Left hindlimb (tissue), 1 donor: ENCODE measurements at places on chromosomes 4 and X.

DNA sequence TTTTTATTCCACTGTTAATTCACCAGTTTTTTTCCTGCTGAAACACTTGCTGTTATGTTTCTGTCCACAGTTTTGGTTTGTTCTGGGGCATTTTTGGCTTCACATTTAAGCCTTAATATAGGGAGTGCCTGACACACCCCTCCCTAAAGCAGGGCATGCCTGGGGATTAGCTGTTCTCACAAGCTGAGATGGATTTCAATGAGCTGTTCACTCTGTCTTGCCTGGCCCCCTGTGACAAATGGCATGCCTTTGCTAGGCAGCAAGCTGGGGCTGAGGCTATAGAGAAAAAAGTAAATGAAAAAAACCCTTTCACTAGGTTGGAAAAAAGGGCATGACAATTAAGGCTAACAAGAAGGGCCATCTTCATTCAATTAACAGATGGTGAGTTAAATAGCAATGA lies 22.4 kb downstream of the LPAR4 start:
- peak; percentile 42 for DNase-seq

GRCh38 chrX:15515931-15516330 lies 15.3 kb downstream of the BMX start:
- DNase-seq = no peak

DNA sequence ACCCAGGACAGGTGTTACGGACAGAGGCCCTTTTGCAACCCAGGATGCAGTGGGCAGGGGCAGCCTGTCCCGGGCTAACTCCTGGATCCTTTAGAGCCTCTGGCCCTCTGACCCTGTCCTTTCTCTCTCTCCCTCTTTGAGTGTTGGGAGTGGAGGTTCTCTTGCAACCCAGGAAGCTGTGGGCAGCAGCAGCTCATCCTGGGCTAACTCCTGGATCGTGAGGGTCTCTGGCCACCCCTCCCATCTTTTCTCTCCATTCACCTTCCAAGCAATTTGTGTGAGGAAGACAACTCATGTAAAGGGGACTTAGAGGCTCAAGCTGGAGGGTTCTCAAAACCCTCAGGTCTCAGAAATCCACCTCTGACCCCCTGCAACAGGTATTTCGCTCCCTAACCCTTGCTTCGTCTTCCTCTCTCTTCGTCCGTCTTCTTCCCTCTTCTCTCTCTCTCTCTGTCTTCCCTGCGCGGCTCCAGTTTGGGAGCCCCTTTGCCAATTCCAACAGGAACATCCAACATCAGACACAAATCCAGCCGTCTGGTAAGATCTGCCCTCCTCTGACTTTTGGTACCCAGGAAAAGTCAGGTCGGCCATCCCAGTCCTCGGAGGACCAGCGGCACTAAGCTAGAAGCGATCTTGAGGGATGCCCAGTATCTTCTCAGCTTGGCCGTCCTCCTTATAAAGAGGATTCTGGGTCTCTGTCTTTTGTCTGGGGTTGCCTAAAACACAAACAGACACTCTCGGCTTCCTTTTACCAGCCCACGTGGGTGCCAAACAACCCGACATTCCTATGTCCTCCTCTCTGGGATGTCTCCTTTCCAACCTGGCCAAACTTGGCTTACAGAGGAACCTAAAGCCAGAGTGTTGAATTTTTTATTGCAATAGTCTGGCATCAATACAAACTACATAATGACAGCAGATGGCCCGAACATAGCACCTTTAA lies 7.9 kb downstream of the ASMTL start:
- DNase-seq = no peak

GRCh38 chr4:127578967-127579366 lies 53.8 kb upstream of the INTU start:
- DNase-seq = no peak

DNA sequence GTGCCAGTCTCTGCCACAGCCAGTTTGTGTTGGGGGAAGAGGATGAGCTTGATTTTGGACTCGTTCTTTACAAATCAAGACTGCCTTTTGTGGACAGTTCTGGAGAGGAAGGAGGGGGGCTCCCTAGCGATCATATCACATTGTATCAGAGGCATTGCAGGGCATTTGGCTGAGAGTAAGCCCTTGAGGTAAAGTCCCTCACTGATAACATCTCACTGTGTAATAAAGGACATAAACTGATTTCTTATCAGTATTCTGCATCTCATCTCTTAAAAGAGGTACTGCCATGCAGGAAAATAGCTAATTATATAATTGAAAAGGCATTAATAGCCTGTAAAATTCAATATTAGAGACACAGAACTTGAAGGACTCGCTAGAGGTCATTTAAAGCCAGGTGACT lies 6.1 kb upstream of the IGFBP7 start:
- DNase-seq = no peak
